Endothelial cell (in vitro differentiated cells): ENCODE measurements at places on chromosomes 4 and X.

- DNase-seq: no peak
- H3K27me3 ChIP-seq: no peaks in the 10 kb centered on the region
- H3K36me3 ChIP-seq: no peaks in the 10 kb centered on the region
- H3K4me1 ChIP-seq: peaks cover 23% of the 10 kb centered on the region
Measured at GRCh38 chrX:15298201-15298600, 17.2 kb downstream of the ASB11 start.

GRCh38 chrX:103629318-103630170, 769 bp downstream of the TCEAL1 start:
- H3K4me3 ChIP-seq: peak overlapping the region; percentile 90
- H3K27ac ChIP-seq: peak overlapping the region; percentile 61
- H3K27me3 ChIP-seq: no peaks in the 10 kb centered on the region
- no peaks in the 10 kb centered on the region for H3K36me3 ChIP-seq
- H3K4me1 ChIP-seq: peaks cover 5% of the 10 kb centered on the region

- H3K27me3 ChIP-seq: no peaks in the 10 kb centered on the region
- no peak for DNase-seq
- H3K36me3 ChIP-seq: no peaks in the 10 kb centered on the region
- peaks cover 2% of the 10 kb centered on the region for H3K4me1 ChIP-seq
- no peak overlapping the region for H3K4me3 ChIP-seq
- no peak overlapping the region for H3K27ac ChIP-seq
Measured at GRCh38 chr4:104631000-104631399, 136.3 kb upstream of the CXXC4 start.

GRCh38 chr4:36244257-36245082, at the start of gene ARAP2:
Gene ARAP2 (minus strand): TSS chr4:36244514. CDS start chr4:36229486, 15,028 bp downstream.
- DNase-seq: no peak
- H3K4me1 ChIP-seq: peaks cover 19% of the 10 kb centered on the region
- H3K4me3 ChIP-seq: peak within 1 kb of the TSS; percentile 96
- no peaks in the 10 kb centered on the region for H3K36me3 ChIP-seq

DNA sequence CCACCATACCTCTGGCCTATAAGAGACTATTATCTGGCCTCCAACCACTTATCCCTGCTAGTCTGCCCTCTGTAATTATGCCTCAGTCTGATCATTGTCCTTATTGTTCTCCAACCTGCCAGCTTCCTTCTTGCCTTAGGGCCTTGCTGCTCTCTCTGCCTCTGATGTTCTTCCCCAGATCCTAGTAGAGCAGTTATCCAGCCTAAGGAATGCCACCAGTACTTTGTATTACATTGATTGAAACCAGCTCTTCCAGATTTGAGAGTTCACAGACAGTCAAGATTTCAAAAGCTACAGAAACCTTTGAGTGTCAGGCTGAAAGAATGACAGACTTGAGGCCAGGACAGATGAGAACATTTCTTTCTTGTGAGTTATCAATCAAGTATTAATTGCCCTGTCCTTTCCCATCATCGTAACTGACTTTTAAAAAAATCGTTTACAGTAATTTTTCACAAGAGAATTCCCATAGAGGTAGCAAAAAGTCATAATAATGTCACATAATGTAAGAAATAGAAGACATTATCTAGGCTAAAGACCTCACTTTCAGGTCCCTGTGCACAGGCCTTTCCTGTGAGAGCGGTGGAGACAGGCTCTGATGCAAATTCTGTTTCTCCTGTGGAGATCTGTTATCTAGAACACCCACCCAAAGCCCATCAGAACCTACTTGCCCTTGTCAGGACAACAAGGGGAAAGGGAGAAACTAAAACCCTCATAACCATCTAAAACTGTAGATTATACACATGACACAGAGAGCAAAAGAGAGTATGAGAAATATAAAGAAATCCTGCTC, 64.1 kb upstream of the GUCY1A1 start:
- H3K27ac ChIP-seq: no peak overlapping the region
- no peak overlapping the region for H3K4me3 ChIP-seq
- no peaks in the 10 kb centered on the region for H3K36me3 ChIP-seq

DNA sequence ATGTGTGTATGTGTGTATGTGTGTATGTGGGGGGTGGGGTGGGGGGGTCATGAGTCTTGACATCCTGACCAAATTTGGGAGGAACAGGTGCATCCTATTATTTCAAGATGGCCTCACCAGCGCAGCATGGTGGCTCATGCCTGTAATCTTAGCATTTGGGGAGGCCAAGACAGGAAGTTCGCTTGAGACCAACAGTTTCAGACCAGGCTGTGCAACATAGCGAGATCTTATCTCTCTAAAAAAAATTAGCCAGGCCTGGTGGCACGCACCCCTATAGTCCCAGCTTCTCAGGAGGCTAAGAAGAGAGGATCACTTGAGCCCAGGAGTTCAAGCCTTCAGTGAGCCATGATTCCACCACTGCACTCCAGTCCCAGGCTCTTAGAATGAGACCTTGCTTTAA, 47.0 kb upstream of the DHRSX start:
- no peak overlapping the region for H3K27ac ChIP-seq
- H3K4me3 ChIP-seq: no peak overlapping the region
- H3K36me3 ChIP-seq: no peaks in the 10 kb centered on the region
- no peaks in the 10 kb centered on the region for H3K4me1 ChIP-seq

DNA sequence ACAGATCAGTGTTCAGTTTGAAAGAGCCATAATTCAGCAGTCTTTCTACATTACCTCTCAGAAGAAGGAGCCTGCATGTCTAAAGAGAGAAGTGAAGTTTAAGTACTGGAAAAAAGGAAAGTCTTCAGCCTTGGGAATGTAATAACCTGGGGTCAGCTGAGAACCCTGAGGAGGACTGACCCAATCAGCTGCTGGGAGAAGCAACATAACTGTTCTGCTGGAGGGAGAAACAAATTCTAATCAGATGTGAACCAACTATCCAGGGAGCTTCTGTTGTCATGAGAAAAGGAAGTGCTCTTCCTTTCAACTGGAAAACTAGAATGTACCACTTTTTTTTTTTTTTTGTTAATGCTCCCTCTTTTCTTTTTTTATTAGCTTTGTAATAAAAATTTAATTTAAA, 64.5 kb upstream of the PDE5A start:
- H3K36me3 ChIP-seq: peaks cover 5% of the 10 kb centered on the region
- no peak overlapping the region for H3K27ac ChIP-seq
- no peak for DNase-seq
- H3K4me1 ChIP-seq: no peaks in the 10 kb centered on the region
- no peak overlapping the region for H3K4me3 ChIP-seq
- H3K27me3 ChIP-seq: no peaks in the 10 kb centered on the region

DNA sequence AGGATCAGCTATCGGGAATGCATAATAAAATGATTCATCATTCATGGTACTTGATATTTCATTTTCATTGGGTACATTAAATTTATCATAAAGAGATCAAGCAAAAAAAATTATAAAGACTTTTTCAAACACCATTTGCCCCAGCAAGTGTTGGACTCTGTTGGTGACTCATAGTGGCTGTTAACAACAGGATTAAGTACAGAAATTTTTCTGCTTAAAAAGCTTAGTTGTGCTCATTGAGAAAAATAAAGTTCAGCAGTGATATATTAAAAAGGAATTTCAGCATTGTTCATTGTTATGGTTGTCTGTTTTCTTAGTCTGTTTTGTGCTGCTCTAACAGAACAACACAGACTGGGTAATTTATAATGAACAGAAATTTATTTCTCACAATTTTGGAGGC, 86.2 kb upstream of the PCDH10 start:
- no peak overlapping the region for H3K4me3 ChIP-seq
- no peaks in the 10 kb centered on the region for H3K4me1 ChIP-seq
- no peaks in the 10 kb centered on the region for H3K36me3 ChIP-seq
- H3K27me3 ChIP-seq: no peaks in the 10 kb centered on the region
- DNase-seq: no peak
